Non-pigmented ciliary epithelial cell (primary cell): ENCODE measurements at places on chromosomes 7 and 10.

DNA sequence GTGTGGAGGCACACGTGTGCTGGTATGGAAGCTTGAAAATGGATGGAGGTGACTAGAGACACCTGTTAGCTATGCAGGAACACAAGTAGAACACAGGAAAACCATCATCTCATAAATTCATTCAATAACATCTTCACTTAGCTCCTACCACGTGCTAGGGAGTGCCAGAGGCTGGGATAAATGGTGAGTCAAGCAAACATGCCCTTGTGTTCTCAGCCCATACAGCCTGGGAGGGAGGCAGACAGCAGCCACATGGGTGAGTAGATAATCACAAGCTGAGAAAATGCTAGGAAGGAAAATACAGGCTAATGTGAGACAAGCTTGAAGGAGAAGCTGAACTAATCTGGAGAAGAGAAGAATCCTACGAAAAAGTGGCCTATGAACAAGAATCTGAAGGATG is 468.0 kb upstream of the ZMIZ1 start:
- no peak for DNase-seq

DNA sequence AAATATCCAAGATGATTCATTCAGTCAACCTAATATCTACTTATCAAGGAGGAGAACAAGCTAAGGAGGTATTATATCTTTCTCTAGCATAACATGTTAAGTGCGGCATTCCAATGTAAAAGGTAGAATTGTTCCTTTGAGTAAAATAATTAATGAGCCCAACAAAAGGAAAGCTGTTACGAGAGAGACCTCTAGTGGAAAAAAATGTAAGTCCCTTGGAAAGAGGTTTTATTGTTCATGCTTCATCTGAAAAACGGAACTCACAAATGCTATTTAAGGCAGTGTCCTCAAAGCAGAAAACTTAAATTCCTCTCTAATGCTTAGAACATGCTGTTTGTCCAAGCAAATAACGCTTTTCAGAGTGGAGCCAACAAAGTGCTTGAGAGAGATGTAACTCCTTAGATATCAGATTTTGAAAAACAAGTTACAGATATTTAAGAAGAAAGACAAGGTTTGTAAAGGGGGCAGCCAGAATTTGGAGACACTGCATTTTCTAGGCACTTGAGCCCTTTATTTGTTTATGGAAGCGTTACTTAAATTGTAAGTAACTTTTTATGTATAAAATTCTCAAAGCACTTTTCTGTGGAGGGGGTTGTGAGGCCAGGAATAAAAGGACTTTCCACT is 119.9 kb downstream of the TFEC start:
- DNase-seq, result peak; percentile 8

GRCh38 chr10:7334642-7334964 is 76.2 kb downstream of the SFMBT2 start:
- DNase-seq, result no peak

GRCh38 chr10:10489805-10490571 is 527.7 kb upstream of the CELF2 start:
- DNase-seq, result no peak

GRCh38 chr10:100232101-100232500 is 2.7 kb upstream of the CHUK start:
- DNase-seq, result no peak

DNA sequence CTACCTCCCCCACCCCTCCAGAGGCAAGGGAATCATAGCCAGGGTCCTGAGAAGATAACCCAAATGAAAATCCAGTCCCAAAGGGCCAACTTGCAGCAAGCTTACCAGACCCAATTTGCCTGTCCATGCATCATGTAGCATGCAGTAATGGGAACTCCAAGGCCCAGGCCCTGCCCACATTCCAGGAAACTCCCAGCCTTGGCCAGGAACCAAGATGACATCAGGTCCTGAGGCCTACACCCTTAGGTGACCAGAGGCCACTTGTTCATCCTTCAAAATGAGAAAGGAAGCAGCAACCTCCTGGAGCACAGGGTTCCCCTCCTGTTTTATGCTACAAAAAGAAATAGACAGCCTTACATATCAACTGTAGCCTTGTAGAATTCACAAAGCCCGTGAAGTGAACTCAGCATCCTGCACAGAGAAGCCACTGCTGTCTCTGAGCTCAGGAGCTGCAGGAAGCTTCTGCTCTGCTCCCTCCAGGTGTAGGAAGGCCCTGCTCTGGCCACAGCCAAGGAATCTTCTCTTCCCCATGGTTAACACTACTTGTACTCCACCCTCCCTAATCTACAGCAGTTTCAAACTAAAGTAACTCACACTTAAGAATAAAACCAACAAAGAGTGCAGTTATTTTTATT is 30.3 kb upstream of the GRB10 start:
- peak; percentile 44 for DNase-seq

DNA sequence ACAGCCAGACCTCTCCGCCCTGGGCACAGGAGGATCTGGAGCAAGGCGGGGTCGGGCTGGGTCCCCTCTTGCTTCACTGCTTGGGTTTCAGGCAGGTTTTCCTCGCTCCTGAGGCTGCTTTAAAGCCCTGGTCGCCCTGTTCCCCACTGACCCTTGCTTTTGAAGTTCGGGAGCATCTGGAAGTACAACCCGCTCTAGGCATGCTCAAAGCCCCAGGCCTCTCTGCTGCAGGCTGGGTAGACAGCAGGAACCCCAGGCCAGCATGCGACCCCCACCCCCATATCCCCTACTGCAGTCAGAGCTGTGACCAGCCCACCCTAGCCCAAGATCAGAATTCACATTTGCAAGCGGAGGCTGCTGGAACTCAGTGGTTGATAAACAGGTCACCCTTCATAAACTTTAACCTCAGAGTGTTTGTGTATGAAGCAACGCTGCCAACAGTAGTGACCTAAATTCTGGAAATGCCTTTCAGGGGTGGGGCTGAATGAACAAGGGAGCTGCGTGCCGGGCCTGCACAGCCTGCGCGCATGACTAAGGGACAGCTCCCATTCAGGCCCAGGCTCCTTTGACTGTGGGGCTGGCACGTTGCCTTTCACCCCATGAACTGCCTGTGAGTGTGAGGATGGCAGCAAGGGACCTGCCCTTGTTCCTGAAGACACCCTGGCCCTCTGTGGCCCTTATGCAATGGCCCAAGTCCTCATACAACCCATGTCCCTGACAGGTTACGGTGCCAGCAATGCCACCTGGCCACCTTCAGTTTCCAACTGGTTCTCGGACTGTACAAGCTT is 52.5 kb downstream of the PROSER2 start:
- peak; percentile 37 for DNase-seq

DNA sequence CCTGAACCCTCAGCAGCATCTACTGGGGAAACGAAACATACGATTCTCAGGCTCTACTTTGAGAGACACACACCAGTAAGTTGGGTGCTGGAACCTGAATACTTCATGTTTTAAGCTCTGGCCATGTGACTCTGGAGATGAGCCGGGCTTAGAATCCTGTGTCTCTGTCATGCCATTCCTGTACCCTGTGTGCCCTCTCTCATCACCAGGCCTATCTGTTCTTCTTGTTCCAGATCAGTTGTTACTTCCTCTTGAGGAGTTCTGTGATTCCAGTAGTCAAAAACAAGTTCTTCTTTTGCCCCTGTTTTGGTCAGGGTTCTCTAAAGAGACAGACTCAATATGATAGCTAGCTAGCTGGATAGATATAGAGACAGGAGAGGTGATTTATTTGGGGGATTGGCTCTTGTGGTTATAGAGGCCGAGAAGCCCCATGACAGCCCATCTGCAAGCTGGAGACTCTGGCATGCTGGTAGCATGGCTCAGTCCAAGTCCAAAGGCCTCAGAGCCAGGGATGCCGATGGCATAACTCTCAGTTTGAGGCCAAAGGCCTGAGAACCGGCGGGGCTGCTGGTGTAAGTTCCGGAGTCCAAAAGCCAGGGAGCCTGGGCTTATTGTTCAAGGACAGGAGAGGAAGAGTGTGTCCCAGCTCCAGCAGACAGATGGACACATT is 54.3 kb downstream of the CHN2 start:
- DNase-seq, result no peak

- DNase-seq, result no peak
These were observed 30.0 kb downstream of the SFXN4 start for GRCh38 chr10:119135513-119135881.

DNA sequence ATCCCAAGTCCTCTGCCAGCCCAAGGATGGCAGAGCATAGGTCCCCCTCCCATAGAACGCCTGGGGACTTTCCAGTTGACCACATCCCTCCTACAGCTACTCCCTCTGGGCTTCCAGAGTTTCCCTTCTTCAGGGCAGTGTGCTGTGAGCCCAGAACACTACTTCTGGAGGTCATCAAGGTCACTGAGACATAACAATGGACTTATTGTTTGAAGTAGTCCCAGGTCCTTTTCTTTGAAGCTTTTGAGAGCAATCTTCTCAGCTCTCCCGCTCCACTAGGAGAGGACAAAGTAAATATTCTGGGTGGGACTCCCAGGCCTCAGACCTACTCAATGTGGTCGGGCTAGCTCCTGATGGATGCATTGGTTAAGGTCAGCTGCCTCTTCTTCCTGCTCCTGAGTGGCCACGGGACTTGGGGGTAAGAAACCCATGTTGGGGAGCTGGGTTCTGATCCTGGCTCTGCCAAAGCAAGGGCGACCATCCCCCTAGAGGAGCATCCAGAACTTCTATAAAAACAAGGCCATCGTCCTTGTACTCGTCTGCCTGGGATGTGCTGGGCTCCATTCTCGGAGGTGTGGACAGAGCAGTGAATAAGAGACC is 83.5 kb upstream of the DDC start:
- no peak for DNase-seq

GRCh38 chr10:10233229-10233628 is 784.4 kb upstream of the CELF2 start:
- DNase-seq, result no peak

- DNase-seq, result no peak
These were observed 887.4 kb downstream of the REEP3 start for GRCh38 chr10:64408391-64409183.

GRCh38 chr10:70930263-70931000 is 42.1 kb upstream of the PCBD1 start:
- DNase-seq, result no peak

- no peak for DNase-seq
These were observed 271.3 kb upstream of the CACNA2D1 start for GRCh38 chr7:82714883-82715282.

DNA sequence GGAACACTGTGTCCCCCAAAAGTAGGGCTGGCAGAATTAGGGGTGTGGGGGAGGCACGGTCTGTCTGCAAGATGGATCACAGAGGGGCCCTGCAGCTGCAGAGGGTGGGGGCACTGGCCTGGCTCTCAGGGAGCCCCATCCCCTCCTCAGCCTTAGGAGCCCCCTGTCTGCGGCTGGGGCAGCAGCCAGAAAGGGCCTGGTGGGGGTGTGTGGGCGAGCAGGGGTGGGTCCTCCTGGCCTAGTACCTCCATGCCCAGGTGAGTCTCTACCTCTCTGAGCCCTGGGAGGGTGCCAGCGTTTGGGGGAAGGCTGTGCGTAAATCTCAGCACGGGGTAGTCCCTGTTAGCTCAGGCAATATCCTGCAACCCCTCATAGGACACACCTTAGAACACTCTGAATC is 280.5 kb upstream of the PPP2R2D start:
- no peak for DNase-seq

GRCh38 chr7:139993169-139993568 is 69.6 kb downstream of the PARP12 start:
- DNase-seq, result no peak

DNA sequence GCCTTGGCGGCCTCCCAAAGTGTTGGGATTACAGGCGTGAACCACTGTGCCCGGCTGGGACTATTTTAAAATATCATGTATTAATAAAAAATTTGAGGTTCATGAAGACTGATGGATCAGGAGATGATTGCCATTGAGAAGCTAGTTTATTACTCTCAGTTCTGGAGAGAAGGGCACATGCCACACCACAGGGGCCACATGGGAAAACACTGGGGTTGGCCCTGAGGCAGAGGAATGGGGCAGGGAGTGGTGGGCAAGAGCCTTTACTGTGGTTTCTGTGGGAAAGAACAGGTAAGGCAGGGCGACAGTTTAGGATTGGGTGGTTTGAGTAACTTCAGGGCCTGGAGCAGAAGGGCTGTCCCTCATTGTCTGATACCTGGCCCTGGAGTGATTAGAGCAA is 6.8 kb upstream of the TBRG4 start:
- no peak for DNase-seq

DNA sequence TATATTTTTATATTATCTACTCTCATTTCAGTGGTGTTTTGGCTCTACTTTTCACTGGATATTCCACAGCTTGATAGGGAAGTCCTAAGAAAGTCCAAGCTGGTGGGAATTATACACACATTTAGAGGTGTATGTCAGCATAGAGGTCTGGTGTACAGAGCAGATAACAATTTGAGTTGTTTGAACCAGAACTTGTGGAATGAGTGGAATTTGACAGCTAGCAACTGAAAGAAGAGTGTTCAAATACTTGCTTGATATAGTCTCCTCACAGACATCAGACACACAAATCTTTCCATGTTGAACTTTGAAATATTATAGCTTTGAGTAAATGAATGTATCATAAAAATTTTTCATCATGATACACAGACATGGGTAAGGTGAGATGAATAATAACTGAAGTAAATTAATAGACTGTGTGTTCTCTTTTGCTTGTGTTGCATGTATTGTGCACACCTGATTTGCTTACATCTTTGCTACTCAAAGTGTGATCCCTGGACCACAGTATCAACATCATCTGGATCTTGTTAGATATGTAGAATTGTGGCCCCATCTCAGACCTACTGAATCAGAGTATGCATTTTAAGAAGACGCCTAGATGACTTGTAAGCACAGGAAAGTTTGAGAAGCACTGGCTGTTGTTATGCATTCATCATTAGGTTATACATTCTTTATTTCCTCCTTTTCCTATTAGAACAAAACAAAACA is 91.5 kb downstream of the ABCA13 start:
- no peak for DNase-seq

DNA sequence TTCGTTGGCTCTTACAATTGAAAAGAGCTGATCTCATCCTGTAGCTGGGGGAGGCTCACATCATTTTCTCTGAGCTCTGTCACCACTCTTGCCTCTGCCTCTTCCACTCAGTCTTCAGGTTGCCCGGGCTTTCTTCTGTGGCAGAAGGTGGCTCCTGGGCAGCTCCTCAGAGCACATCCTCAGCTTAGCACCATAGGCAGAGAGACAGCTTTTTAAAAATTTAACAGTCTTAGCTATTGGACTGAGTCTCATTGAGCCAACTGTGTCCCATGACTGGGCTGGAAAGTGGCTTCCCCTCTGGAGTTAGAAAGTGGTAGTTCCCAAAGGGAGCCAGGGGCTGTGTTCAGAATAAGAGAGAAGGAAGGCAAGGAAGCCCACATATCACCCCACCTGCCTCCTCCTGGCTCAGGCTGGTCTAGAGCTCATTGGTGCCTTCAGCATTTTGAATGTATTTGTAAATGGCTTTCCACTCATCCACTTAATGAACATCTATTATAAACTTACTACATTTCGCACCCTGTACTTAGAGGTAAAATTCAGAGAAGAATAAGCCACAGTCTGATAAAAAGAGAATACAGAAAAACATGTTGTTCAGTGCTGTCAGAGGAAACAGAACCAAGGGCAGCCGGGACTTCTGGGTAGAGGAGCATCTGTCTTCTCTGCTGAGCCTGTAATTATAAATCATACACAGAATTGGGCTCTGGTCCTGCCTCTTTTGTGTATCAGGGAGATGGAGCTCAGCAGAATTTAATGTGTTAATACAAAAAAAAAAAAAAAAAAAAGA is 119.3 kb downstream of the WDFY4 start:
- DNase-seq, result no peak
